ENCODE measurements at places on chromosomes 5 and 9. TPM values are rescaled to one million over a fixed set of nuclear protein-coding genes. Genes with fewer than 3 reads are reported as not detected.

The TEX48 gene
- total RNA-seq = not detected

The ZDHHC11B gene
- 1.5 TPM for total RNA-seq

The CCNJL gene
- 10.0 TPM for total RNA-seq

The THBS4 gene
- 0.14 TPM for total RNA-seq

The LVRN gene
- total RNA-seq = 0.08 TPM

The CCDC192 gene
- not detected for total RNA-seq

The IRX2 gene
- 2.1 TPM for total RNA-seq

The RIGI gene
- total RNA-seq = 2.7 TPM

The ABLIM3 gene
- total RNA-seq = 21.7 TPM

The FREM1 gene
- total RNA-seq = not detected

The EFNA5 gene
- 19.2 TPM for total RNA-seq

The SH3GL2 gene
- total RNA-seq = not detected

The OGN gene
- not detected for total RNA-seq

The TMEM8B gene
- total RNA-seq = 3.5 TPM

The NMUR2 gene
- total RNA-seq = 0.09 TPM

The PCDHB11 gene
- total RNA-seq = 0.08 TPM

Data from A549 treated with Mapracorat at 1 μM for 4 hours (cell line).